ENCODE measurements at places on chromosomes 11 and 22.

DNA sequence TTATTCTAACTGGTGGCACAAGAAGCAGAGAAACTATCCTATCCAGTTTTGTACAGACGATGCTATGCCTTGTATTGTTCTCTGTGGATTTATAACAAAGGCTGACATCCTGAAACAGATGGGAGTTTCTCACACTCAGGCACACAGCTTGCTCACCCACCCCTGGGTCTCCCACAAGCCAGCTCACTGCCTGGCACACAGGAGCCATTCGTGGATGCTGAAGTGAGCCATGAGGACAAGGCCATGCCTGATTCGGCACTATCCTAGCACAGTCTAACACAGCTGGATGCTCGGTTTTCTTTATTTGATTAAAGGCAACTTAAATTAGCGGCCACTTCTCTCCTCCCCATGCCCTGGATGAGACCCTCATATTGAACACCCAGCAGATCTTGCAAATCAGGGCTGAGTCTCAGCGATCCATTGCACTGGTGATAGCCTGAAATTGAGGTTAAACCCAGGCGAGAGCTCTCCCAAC, 25.7 kb upstream of the TMPRSS4 start:
- no peak for DNase-seq

DNA sequence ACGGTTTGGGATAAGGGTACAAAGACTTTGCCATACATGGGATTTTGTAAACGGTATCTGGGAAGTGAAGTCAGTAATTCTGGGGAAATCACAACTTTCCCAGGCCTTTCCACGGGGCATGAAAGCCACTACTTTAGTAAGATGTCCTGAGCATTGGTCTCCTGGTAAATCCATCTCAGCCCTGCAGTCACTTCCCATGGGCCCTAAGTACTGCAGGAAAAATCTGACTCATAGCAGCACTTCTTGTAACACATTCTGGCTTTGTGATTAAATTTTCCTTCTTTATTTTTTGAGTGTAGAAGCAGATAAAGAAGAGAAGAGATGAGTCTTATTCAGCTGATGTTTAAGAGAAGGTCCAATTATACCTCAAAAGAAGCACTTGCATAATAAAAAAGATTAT, 67.6 kb downstream of the BLID start:
- no peak for DNase-seq

GRCh38 chr11:33899400-33900037, 7.6 kb upstream of the LMO2 start:
- peak; percentile 14 for DNase-seq

DNA sequence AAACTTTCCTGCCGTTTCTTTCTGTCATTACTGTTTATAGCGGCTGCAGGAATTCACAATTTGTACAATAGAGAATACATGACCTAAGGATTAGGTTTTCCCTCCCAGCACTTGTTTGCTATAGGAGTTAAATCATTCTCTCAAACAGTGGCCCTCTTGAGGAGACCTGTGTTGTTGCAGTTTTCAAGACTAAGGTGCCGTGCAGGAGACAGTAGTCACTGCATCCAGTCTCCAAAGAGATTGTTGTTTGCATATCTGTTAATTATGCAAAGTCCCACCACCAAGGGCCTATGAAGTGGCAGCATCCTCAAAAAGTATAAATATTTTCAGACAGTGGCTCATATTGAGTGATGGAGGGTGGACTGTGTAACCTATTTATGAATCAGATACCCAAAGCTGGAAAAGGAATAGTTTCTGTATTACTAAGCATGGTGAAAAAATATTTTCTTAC, 2.3 kb downstream of the PRSS23 start:
- no peak for DNase-seq

GRCh38 chr11:95338430-95338991, 107.5 kb upstream of the SESN3 start:
- peak; percentile 44 for DNase-seq

DNA sequence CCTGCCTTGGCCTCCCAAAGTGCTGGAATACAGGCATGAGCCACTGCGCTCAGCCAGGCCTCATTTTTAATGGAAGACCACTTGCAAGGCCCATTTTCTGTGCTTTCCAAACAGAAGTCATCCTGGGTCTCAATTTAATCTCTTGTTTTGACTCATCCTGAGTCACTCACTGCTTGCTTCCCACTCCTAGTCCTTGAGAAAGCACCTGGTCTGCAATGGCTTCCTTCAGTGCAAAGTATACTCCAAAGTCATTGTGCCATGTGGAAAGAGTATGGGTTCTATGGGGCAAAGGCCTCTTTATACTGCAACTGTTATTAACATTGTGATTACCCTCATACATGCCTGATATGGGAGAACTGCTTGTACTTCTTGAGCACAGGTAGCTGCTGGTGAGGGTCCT, 18.3 kb upstream of the SLC5A1 start:
- DNase-seq: no peak

- peak; percentile 44 for DNase-seq
These were observed 15.4 kb downstream of the FAM181B start for GRCh38 chr11:82718307-82718706.
